Stomach (tissue), 19 donors: ENCODE measurements at places on chromosomes 7 and 10.

DNA sequence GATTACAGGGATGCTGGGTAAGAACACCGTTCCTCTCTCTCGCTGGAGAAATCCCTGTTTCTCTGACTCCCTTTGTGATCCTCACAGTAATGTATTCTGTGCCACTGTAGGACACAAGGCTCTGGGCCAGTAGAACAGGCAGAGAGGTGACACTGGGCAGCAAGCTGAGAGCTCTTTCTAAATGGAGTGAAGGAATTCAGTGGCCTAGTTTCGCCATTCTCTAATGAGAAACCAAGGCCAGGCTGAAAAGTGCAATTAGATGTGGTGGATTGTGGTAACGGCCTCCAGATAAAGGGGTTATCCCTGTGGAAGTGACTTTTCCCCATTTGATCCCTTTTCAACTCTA is 12.8 kb downstream of the KCTD7 start:
- no peak for DNase-seq

DNA sequence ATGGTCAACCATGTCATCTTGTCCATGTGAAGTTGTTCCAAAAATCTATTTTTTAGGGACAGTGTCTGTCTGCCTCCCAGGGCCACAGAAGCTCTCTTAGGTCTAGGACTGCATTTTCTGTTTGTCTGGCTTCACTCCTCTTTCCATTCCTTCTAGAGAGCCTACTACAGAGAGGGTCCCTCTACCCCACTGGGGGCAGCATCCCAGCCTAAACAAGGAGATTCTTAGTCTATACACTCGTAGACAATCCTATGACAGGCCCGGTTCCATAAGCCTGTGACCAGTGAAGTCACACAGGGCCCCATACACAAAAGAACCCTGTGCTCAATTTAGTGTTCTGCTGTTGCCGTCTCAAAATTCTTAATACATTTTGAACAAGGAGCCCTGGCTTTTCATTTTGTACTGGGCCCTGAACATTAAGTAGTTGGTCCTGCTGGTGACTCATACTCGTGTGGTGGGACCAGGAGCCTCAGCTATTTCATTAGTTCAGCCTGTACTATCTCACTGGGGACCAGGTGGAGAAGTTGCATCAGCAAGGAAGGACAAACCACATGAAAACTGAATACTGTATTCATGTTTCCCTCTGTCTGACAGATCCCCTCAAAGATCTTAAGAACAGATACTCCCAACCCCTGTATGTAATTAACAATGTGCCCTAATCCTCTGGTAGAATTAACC is 23.5 kb upstream of the FAM180A start:
- no peak for DNase-seq

DNA sequence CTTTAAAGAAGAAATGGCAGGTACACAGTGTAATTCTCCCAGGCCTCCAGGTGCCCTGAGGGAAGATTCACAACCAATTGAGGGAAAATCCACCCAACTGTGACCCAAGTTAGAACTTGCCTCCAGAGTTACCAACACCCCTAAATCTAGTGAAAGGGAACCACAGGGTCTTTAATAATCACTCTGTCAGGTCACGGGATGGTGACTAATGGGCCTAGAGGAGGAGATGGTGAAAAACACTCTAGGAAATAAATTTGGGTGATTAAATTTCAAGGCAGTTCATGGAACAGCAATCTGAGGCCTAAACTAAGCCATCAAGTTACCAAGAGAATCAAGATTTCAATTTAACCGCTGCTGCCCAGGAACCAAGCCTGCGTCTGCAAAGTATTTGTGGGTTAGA is 26.7 kb upstream of the SLF2 start:
- DNase-seq, result no peak

- peak; percentile 76 for DNase-seq
These were observed 165.9 kb upstream of the PPP1R3A start for GRCh38 chr7:114084472-114085312.

- no peak for DNase-seq
These were observed 1061.2 kb downstream of the KCNMA1 start for GRCh38 chr10:76576276-76576962.

DNA sequence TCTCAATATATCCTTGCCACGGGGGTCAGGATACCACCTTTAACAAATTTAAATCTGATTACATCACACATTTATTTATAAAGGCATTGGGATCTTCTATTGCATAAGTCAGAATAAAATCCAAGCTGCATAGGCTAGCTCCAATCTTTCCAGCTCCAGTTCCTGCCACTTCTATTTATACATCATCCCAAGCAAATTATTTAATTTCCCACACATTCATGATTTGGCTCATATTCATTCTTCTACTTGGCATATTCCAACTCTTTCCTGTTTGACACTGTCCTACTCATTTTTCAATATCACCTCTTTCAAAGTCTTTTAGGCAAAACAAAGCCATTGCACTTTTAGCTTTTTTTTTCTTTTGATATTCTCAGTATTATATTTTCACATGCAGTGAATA is 579.0 kb upstream of the FZD8 start:
- no peak for DNase-seq

GRCh38 chr7:2403718-2404648 is 572 bp downstream of the CHST12 start:
- DNase-seq, result peak; percentile 44
